Fibroblast of the aortic adventitia (primary cell): ENCODE measurements at places on chromosomes 1 and 21.
A peak's percentile ranks its signal among the peaks of the same experiment; 100 is the strongest.

- DNase-seq: no peak
These were observed 5.3 kb upstream of the OLFM3 start for GRCh38 chr1:102002057-102002456.

DNA sequence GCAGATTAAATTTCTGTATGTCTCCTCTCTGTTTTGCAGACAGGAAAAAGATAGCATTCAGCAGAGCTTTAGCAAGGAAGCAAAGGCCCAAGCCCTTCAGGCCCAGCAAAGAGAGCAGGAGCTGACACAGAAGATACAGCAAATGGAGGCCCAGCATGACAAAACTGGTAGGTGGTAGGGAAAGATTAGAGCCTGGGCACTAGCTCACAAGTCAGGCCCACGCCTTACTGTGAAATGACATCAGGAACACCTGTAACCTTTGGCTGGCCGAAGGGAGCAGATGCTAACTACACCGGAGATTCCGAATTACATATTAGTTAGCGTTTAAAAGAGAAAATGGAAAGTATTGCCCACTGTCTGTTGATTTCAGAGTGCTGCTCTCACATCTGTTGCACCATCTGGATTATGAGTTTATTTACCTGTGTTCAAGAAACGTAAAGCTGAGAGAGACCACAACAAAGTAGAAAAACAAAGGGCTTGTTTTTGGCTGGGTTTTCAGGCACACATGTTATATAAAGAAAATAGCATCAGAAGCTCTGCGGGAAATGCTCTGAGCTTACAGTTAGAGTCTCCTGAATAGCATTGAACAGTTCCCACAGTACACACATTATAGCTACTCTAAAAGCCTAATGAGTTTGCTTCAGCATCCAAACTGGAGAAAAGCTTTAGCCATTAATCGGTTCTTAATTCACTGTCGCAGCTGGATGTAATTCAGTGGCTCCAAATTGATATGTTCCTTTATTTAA is 160.0 kb downstream of the SDCCAG8 start:
- no peak for DNase-seq

DNA sequence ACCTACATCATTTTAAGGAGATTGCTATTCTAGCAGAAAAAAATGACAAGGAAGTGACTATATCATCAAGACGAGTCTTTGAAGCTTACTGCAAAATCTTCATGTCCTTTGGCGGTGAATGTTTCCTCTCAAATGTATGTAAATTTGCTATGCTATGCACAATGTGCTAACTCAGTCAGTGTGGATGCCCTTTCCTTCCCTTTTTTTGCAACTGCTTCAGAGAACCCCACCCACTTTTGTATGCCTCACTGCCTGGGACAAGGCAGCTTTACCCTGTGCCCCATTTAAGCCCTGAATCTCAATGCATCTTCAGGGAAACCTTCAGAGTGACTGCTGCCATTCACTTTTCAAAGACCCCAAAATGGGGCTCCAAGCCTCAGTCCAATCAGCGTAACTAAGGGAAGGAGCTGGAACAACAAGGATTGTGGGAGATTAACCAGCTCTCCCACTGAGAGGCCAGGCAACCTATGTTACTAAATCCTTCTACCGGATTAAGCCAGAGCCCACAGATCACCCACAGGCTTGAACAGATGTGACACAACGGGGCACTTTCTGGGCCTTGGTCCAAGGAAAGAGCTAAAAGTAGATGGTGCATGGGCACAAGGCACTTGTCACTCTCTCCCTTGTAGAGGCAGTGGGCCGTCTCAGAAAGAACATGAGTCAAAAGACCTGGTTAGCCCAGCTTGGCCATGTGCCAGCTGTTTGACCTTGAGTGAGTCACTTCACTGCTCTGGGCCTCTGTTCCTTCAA is 154.4 kb downstream of the PLPP3 start:
- peak; percentile 36 for DNase-seq

- no peak for DNase-seq
These were observed 39.6 kb downstream of the ZBTB18 start for GRCh38 chr1:244090645-244091044.

GRCh38 chr21:46017148-46017547 is 35.6 kb downstream of the COL6A1 start:
- DNase-seq: no peak

GRCh38 chr1:14873677-14874076 is 275.2 kb downstream of the KAZN start:
- DNase-seq: no peak

- peak; percentile 12 for DNase-seq
These were observed 205.8 kb upstream of the LYPLAL1 start for GRCh38 chr1:218967836-218968235.

DNA sequence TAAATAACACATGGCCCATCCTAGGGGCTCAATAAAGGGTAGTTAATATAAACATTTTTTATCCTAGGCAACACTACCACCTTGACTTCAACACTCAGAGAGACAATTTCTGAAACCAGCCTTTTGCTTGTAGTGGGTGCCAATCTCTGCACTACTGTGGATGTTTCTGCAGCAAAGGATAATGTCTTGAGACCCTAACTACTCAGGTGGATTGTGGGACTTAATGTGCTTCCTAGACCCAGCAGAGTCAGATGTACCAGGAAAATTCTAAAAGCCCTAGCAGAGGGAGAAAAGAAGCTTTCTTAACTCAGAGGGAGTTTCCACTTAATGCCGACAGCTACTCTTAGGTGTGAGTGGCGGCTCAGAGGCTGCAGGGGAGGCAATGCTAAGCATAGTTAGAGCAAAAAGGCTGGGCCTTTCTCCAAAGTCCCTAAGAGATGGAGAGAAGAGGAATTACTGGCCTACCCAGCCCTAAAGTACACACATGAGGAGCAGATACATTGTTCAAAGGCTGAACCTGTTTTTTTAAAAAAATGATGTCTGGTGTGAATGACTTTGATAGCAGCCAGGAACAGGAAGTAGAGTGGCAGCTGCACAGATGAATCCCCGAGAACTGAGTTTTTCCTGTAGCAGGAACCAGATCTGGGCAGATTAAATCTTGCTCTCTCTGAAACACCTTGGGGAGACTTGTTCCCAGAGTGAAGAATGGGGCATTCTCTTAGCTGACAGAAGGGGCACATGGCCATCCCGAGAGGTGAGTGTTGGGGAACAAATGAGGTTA is 33.5 kb upstream of the ABCD3 start:
- DNase-seq: no peak

- peak; percentile 34 for DNase-seq
These were observed 746 bp downstream of the AK4 start for GRCh38 chr1:65148548-65149350.

GRCh38 chr1:159200769-159201168 is 3.9 kb upstream of the ACKR1 start:
- no peak for DNase-seq

- no peak for DNase-seq
These were observed 44.1 kb downstream of the KIF26B start for GRCh38 chr1:245198748-245199516.

- DNase-seq: no peak
These were observed 27.5 kb upstream of the DNAJC6 start for GRCh38 chr1:65281846-65282245.

DNA sequence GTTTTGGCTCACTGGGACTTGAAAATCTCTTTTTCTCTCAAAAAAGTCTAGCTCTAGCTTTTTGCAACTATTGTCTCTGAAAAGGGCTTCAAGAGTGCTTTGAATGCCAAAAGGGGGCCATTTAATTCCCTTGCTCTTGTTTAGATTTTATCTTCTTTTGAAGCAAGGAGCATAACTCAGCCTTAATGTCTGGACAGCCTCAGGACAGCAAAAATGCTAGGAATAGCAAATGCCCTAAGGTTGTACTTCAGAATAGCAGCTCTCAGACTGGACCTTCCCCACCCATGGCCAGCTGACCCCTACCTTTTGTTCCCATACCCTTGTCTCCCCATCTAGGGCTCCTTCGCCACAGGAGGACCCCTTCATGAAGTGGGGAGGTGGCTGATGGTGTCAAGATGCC is 121.4 kb downstream of the KCNK1 start:
- no peak for DNase-seq

GRCh38 chr1:75855010-75855409 is 58.3 kb downstream of the MSH4 start:
- peak; percentile 77 for DNase-seq

DNA sequence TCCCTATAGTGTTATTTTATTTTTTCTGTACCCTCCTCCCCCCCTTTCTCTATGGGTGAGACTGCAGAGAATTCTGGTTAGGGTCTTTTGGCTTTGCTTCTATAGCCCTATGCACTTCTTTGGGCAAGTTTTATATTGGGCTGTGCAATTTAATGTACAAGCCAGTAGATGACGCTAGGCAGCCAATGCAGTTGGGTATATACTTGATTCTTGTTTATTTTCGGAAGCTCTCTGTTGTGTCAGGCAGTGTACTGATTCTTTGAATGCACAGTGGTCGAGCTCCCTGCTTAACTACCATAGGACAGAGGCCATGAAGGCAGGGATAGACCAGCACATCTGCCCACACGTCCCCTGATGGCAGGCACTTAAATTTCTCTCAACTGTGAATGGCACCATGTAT is 34.1 kb upstream of the GPR52 start:
- peak; percentile 14 for DNase-seq

- peak; percentile 80 for DNase-seq
These were observed 20.5 kb downstream of the SZRD1 start for GRCh38 chr1:16387201-16388188.

GRCh38 chr1:110345480-110345879 is 6.3 kb downstream of the RBM15 start:
- DNase-seq: no peak

DNA sequence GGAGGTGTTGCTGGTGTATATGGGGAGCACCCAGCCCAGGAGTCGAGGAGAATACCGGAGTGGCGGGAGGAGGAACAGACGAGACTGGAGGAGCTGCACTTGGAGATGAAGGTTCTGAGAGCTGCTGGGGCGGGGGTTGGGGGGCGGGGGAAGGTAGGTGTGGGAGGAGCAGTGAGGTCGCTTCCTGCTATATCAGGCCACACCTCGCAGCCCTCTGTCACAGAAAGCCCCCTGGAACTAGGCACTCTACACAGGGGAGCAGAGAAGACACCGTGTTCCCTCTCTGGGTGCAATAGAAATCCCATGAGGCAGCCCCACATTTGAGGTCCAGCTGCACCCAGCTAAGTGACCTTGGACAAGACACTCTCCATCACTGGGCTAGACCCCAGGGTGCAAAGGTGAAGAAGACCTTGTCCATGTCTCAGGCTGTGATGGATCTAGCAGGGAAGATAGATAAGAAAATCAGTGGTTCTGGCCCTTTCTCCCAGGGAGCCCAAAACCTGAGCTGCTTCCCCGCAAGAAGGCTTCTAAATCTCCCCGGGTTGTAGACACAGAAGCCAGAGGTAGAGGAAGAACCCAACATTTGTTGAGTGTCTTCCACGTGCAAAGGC is 155.8 kb upstream of the EDN2 start:
- DNase-seq: no peak

DNA sequence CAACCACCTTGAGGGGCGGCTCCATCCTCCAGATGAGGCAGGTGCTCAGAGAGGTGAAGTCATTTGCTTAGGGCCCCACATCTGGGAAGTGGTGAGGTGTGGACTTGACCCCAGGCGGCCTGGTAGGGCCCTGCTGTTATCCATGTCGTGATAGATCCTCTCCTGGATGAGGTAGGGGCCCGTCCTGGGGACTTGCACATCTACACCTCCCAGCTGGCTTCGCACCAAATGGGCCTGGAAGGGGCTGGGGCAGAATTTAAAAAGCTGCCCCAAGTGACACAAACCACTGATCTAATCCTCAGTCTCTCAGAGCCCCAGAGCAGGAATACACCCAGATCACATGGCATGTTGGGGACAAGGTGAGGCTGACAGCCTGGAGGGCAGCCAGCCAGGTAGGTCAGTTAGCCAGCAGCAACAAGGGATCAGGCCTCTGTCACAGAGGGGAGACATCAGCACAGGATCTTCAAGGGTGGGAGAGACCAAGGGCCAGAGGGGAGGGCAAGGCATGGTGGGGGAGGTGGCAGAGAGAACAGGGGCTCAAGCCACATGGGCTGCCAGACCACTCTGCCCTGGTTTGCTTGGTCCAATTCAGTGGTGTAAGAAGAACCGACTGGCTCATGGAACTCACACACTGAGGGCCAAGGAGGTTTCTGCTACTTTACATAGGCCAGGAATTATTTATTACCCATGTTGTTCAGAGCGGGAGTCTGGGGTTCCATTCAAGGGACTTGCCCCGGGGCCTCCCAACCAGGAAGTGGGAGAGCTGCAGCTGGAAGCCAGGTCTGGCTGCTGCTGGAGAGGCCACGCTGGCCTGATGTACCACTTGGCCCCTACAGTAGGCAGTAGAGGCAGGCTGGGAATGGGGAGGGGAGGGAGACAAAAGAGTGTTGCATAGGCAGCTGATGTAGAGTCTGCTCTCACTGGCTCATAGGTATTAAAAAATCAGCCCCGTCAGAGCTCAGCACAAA is 12.1 kb downstream of the LRP8 start:
- DNase-seq: no peak

DNA sequence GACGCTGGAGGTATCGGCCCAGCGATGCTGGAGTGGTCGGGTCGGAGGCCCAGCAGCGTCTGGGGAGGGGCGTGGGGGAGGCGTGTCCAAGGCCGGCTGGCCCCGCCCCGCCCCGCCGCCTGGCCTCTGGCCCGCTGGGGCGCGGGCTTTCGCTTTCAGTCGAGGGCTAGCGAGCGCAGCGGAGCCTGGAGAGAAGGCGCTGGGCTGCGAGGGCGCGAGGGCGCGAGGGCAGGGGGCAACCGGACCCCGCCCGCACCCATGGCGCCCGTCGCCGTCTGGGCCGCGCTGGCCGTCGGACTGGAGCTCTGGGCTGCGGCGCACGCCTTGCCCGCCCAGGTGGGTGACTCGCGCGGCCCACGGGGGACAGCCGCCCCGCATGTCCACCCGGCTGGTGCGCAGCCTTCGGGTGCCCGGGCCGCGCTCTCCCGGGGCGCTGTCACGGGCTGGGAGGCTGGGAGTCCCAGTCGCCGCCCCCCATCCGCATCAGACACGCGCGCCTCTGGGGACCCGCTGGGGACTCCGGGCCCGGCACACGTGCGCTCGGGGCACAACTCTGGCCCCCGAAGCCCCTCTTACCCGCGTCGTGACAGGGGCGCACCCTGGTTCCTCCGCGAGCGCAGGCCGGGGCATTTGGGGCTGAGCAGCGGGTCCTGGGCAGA is at the start of gene TNFRSF1B:
Gene TNFRSF1B (plus strand): TSS at position 158 of the 659 bp plus-strand sequence. CDS start 101 bp downstream, at position 259.
- peak; percentile 35 for DNase-seq
